ENCODE measurements at places on chromosomes 16 and 17.
A peak's percentile ranks its signal among the peaks of the same experiment; 100 is the strongest.

- DNase-seq, result no peak
These were observed 28.9 kb upstream of the CDH5 start for GRCh38 chr16:66337463-66338188.

DNA sequence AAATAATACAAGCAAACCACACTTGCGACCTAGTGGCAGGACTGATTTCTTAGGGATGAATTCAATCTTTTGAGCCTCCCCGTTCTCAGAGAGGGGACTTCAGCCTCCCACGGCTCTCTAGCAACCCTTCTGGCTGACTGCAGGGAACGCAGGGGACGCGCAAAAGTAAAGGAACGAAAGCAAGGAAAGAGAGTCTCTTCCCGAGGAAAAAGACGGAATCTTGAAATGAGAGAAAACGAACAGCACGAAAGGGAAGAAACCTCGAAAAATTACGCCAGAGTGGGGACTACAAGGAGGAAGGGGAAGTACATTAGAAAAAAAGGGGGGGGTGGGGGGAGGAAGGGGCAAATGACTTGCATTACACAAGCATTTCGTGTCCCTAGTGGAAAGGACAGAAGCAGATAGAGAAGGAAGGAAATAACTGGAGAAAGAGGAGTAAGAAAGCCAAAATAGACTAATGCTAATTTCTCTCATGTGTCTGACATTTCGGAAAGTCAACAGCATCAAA lies 1.2 kb downstream of the GRB2 start:
- DNase-seq, result peak; percentile 23

GRCh38 chr17:74957935-74958740 lies 14.4 kb downstream of the HID1 start:
- DNase-seq, result peak; percentile 43

GRCh38 chr17:37177254-37177870 lies 198.4 kb upstream of the C17orf78 start:
- no peak for DNase-seq

- no peak for DNase-seq
These were observed 393.2 kb upstream of the MAF start for GRCh38 chr16:79993629-79994209.

DNA sequence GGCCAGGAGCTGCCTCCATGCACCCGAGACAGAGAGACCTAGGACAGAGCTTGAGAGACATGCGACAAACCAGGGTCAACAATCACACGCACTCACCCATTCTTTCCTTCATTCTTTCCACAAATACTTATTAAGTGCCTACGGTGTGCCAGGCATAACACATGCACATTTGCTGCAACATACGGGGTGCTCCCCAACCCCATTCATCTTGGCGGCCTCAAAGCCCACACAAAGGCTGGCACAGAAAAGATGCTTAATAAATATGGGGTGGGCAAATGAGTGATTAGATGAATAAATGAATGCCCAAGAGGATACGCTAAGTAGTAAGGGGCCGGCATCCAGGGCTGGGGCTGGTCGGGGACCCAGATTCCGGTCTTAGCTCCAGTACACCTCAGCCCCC lies 117.9 kb downstream of the ZNF423 start:
- DNase-seq, result no peak

Data from activated CD8-positive, alpha-beta memory T cell treated with anti-CD3 and anti-CD28 coated beads for 1 hour (primary cell).